ENCODE measurements at places on chromosomes 3 and 15.

GRCh38 chr3:136882571-136882970, 20.6 kb downstream of the NCK1 start:
- DNase-seq = peak; percentile 68

DNA sequence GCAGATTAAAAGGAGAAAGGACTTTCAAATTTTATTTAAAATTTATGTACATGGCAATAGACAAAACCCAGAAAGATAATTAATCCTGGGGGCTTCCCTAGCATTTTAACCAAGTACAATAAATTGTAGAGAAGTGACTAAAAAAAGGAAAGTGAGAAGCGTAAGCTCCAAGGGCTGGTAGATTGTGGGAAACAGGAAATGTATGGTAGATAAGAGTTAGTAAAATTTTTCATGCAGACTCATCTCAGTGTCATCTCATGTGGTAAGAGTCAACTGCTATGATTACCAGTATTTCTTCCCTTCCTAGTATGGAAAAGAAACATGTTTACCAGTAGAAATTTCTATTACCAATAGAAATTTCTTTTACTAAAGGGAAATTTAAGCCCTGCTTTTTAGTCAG, 464.3 kb upstream of the AGTR1 start:
- no peak for DNase-seq

DNA sequence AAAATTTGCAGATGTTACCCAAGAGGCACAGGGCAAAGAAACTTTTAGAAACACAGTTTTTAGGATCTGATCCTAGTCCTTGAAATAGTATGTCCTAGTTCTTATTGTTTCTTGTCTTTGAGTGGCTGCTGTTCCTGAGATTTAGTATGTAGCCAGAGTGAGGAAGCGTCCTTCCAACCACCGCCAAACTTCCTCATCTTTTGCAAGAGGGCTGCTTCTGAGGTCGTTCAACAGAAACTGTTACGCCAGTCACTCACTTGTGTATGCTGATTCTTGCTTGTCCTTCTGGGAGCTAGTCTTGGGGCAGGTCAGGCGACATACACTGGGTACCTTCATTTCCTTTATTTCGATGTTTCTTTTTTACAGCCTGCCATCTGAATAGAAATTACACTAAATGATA, 577.3 kb upstream of the ZNF717 start:
- DNase-seq = no peak

- DNase-seq = peak; percentile 32
These were observed 29.0 kb downstream of the ANP32A start for GRCh38 chr15:68791431-68792283.

DNA sequence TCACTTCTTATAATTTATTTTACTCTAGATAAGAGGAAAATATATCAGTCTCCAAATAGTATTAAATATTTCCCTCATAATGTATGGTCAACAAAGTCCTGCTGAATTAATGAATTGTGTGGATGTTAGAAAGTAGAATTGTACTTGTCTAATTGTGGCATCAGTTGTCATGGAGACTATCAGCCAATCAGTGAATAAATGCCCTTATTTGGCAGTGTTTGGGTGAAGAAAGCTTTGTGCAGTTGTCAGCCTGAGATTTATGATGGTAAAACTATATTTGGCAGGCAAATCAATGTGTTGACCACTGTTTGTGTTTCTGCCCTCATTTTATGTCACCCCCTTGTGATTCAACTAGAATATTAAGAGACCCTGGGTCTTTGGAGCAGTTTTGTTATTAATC, 293.6 kb upstream of the MDFIC2 start:
- DNase-seq = peak; percentile 38

- DNase-seq = peak; percentile 63
These were observed 255.6 kb downstream of the ZNF621 start for GRCh38 chr3:40780291-40780924.

GRCh38 chr3:192215-192929, 4.2 kb upstream of the CHL1 start:
- no peak for DNase-seq

- no peak for DNase-seq
These were observed 64.2 kb downstream of the MYO5A start for GRCh38 chr15:52464478-52464877.

- peak; percentile 20 for DNase-seq
These were observed 722.3 kb upstream of the LMCD1 start for GRCh38 chr3:7779331-7779730.

DNA sequence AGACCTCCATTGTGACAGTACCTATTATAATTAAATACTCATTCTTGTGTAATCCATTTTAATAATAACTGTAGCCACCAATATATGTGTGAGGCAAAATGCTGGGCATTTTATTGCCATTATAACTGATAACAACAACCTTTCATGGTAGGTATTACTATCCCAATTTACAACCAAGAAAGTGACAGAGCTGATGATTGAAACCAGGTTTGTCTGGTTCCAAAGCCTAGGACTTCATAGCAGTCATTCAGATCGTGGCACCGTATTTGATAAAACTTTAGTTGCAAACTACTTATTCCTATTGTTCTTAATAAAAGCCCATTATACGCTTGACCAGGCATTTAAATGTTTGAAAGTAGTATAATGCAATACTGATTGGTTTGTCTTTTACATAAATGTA, 26.4 kb upstream of the VILL start:
- no peak for DNase-seq

All from NCI-H69 (cell line).